ENCODE measurements at places on chromosomes 13 and 19. TPM values are rescaled to one million over a fixed set of nuclear protein-coding genes. Genes with fewer than 3 reads are reported as not detected.

DNA sequence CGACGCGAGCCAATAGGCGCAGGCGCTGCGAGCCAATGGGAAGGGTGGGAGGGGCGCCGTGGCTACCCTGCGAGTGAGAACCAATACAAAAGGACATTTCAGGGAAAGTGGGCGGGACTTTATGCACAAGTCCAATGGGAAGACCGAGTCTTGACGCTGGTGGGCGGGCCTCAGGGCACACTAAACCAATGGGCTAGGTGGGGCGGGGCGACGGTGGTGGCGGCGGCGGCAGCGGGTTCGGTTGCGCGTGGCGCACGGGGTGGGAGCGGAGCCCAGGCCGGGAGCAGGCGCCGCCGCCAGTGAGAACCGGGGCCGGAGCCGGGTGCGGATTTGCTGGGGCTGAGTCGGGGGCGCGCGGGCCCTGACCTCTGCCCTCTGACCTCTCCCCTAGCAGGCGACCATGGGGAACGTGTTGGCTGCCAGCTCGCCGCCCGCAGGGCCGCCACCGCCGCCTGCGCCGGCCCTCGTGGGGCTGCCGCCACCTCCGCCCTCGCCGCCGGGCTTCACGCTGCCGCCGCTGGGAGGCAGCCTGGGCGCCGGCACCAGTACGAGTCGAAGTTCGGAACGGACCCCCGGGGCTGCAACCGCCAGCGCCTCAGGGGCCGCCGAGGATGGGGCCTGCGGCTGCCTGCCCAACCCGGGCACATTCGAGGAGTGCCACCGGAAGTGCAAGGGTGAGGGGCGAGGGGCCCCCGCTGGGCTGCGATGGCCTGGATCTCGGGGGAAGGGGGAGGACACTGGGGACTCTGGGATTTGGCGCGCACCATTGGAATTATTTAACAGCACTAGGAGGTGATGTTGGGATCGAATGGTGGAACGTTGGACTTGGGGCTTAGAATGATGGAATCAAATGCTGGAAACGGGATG, at the start of gene TOMM40:
TOMM40 (plus strand) TSS at position 239 of the 867 bp plus-strand sequence; CDS start at position 401, 162 bp downstream.
- H3K27me3 ChIP-seq = no peaks in the 10 kb centered on the region
- H3K36me3 ChIP-seq = peaks cover 52% of the 10 kb centered on the region
- peaks cover 35% of the 10 kb centered on the region for H3K4me1 ChIP-seq
- no peak for DNase-seq

GRCh38 chr19:4987692-4988370, 18.9 kb downstream of the KDM4B start:
- no peaks in the 10 kb centered on the region for H3K27me3 ChIP-seq
- H3K27ac ChIP-seq = no peak overlapping the region
- no peak for DNase-seq
- H3K36me3 ChIP-seq = no peaks in the 10 kb centered on the region
- peaks cover 58% of the 10 kb centered on the region for H3K4me1 ChIP-seq

DNA sequence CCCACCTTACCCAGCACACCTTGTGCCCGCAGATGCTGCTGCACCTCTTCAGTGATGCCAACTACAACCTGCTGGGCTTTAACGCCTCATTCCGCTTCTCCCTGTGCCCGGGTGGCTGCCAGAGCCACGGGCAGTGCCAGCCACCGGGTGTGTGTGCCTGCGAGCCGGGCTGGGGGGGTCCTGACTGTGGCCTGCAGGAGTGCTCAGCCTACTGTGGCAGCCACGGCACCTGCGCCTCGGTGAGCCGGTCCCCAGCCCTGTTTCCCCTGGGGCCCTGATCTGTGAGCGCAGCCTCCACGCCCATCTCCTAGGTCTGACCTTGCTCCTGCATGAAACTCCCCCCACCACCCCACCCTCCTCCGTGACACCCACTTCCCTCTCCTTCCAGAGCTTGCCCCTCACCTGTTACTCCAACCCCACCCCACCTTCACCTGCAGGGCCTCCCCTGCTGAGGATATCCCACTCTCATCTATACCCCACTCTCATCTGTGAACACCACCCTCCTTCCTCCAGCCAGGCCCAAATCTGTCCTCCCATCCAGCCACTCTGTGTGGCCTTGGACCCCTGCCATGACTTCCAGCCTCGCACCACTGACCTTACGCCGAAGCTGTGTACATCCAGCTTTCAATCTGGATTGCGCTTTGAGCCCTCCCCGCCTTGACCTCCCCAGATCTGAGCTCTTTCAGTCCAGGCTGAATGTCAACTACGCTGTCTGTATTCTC, 8.7 kb downstream of the MEGF8 start:
- H3K4me3 ChIP-seq = no peak overlapping the region
- H3K27me3 ChIP-seq = no peaks in the 10 kb centered on the region
- no peak for DNase-seq
- H3K4me1 ChIP-seq = no peaks in the 10 kb centered on the region
- H3K36me3 ChIP-seq = peaks cover 15% of the 10 kb centered on the region

- H3K4me3 ChIP-seq = no peak overlapping the region
- H3K27ac ChIP-seq = no peak overlapping the region
- H3K27me3 ChIP-seq = no peaks in the 10 kb centered on the region
- peaks cover 23% of the 10 kb centered on the region for H3K36me3 ChIP-seq
- DNase-seq = no peak
- peaks cover 5% of the 10 kb centered on the region for H3K4me1 ChIP-seq
These were observed 17.4 kb upstream of the NPAS1 start for GRCh38 chr19:47002106-47002766.

GRCh38 chr19:45764945-45765701, 3.9 kb downstream of the SIX5 start:
- H3K4me3 ChIP-seq = no peak overlapping the region
- H3K27me3 ChIP-seq = no peaks in the 10 kb centered on the region
- H3K4me1 ChIP-seq = peaks cover 79% of the 10 kb centered on the region

GRCh38 chr19:7526059-7526929, 3.9 kb downstream of the MCOLN1 start:
- DNase-seq = no peak
- no peaks in the 10 kb centered on the region for H3K27me3 ChIP-seq
- H3K4me1 ChIP-seq = peaks cover 6% of the 10 kb centered on the region
- no peak overlapping the region for H3K27ac ChIP-seq

DNA sequence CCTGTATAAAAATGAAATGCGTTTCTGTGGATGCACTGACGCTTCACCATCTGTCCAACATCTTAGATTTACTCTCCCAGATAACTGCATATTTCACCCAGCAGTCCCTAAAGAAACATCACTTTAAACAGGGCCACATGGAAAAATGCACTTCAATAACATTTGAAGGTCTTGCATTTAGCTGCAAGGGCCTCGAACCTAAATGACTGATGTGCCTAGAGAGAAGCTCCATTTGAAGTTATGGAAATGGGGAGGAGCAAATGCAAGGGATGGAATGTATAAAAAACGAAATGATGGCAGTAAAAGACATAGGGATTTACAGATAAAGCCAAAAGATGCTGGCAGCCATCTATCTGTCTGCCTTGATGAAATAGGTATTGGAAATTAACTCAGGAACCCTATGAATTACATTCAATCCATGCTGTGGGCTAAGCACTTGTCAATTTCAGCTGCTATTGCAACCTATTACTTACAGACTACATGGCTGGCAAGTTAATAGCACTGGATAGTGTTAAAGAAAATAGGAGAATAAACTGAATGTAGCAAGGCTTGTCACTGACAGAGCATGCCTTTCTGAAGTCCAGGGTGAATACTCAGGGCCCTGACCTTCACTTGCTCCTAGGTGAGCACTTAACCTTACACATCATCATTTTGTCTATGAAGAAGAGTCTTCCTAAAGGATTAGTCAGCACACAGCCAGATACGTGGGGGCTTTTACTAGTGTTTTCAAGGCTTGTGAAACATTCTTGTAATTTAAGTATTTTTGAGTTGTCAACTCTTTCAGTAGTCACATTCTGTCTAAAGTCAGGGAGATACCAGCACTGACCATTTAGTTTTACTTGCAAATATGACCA, 963.4 kb downstream of the PCDH17 start:
- no peaks in the 10 kb centered on the region for H3K27me3 ChIP-seq
- no peak overlapping the region for H3K4me3 ChIP-seq
- no peaks in the 10 kb centered on the region for H3K36me3 ChIP-seq
- no peak overlapping the region for H3K27ac ChIP-seq

GRCh38 chr19:5621945-5622464, 571 bp downstream of the SAFB2 start:
- peaks cover 27% of the 10 kb centered on the region for H3K4me1 ChIP-seq
- no peak for DNase-seq
- peaks cover 73% of the 10 kb centered on the region for H3K36me3 ChIP-seq
- no peaks in the 10 kb centered on the region for H3K27me3 ChIP-seq
- H3K4me3 ChIP-seq = peak overlapping the region; percentile 82

DNA sequence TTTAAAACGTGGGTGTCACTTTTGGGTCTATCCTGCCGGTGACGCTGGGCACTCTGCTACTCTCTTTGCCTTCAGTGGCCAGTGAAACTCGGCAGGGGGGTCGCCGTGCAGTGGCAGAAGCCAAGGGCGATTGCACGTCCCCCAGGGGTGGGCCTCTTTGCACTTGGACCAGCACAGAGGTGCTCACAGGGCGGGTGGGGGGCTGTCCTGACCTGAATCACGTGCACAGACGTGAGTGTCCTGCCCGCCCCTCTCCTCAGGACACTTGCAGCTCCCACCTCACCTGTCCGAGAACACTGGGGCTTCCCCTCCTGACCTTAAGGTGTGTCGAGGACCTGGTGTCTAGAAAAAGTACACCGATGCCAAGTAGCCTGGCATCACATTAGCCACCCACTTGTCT, 16.1 kb downstream of the COL4A1 start:
- no peaks in the 10 kb centered on the region for H3K36me3 ChIP-seq
- H3K27ac ChIP-seq = no peak overlapping the region
- no peak for DNase-seq
- no peak overlapping the region for H3K4me3 ChIP-seq
- peaks cover 11% of the 10 kb centered on the region for H3K27me3 ChIP-seq

GRCh38 chr13:32060401-32060878, 28.9 kb downstream of the FRY start:
- no peaks in the 10 kb centered on the region for H3K36me3 ChIP-seq
- no peaks in the 10 kb centered on the region for H3K4me1 ChIP-seq
- no peaks in the 10 kb centered on the region for H3K27me3 ChIP-seq
- no peak for DNase-seq

GRCh38 chr13:87821512-87821911, 150.3 kb downstream of the SLITRK5 start:
- DNase-seq = no peak
- H3K36me3 ChIP-seq = no peaks in the 10 kb centered on the region
- no peak overlapping the region for H3K4me3 ChIP-seq
- H3K27ac ChIP-seq = no peak overlapping the region

- H3K27ac ChIP-seq = no peak overlapping the region
- no peak for DNase-seq
- peaks cover 7% of the 10 kb centered on the region for H3K4me1 ChIP-seq
- H3K36me3 ChIP-seq = peaks cover 98% of the 10 kb centered on the region
- H3K27me3 ChIP-seq = no peaks in the 10 kb centered on the region
- no peak overlapping the region for H3K4me3 ChIP-seq
These were observed 6.9 kb downstream of the LENG8 start for GRCh38 chr19:54455786-54456422.

DNA sequence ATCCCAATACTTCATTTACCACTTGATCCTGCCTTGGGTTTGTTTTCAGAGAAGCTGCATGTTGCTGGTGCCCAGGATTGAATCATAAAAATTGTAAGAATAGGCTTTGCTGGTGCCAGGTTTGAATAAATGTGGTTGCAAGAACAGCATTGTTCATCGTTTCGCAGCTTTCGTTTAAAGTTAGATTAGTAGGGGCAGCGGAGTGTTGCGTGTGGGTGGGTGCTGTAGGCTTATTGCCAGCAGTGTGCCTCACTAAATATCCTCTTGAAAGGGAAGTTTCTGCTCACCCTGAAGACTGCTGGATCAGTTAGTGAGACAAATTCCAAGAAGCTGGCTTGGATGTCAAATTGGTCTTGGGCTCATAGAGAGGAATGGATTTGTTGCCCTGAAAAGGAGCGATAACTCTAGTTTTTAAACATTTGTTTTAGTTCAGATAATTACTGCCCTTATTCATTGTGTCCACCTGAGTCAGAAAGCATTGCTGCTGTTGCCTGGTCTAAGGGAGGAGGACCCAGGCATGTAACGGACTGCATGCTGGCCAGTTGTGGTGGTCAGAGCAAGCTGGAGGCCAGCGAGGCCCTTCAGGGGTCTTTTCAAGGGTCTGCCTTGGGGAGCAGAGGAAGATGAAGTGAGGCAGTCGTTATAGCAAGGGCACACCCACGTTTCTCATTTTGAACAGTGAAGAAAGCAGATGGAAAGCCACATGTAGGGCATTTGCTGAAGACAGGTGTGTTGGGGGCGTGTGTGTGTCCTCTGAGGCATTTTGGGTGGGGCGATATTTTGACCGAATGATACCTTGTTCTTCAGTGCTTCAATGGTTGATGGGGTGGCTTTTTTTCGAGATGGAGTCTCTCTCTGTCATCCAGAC, 8.5 kb downstream of the ILF3 start:
- 0 out of 3 replicates have a peak overlapping the region, but pooled peaks have one; percentile 40 for H3K27ac ChIP-seq
- no peak for DNase-seq
- H3K27me3 ChIP-seq = no peaks in the 10 kb centered on the region
- H3K4me3 ChIP-seq = no peak overlapping the region
- peaks cover 67% of the 10 kb centered on the region for H3K36me3 ChIP-seq
- peaks cover 29% of the 10 kb centered on the region for H3K4me1 ChIP-seq

- H3K27ac ChIP-seq = peak overlapping the region; percentile 97
- no peaks in the 10 kb centered on the region for H3K4me1 ChIP-seq
- DNase-seq = no peak
- H3K36me3 ChIP-seq = no peaks in the 10 kb centered on the region
- H3K4me3 ChIP-seq = peak overlapping the region; percentile 68
- H3K27me3 ChIP-seq = no peaks in the 10 kb centered on the region
These were observed 2.4 kb downstream of the SPART start for GRCh38 chr13:36343766-36344165.

GRCh38 chr13:100589178-100589725, 663 bp upstream of the GGACT start:
- H3K27ac ChIP-seq = no peak overlapping the region
- no peak for DNase-seq
- H3K36me3 ChIP-seq = no peaks in the 10 kb centered on the region
- peaks cover 10% of the 10 kb centered on the region for H3K4me1 ChIP-seq

AP1M2 gene
- 0.33 TPM for total RNA-seq

B3GNT8 gene
- 3.4 TPM for total RNA-seq

PSPN gene
- total RNA-seq = 1.1 TPM

KLHL1 gene
- not detected for total RNA-seq

TTC9B gene
- not detected for total RNA-seq

KLF1 gene
- 144 TPM for total RNA-seq

COX6B2 gene
- total RNA-seq = 2.6 TPM

Data from K562 (cell line).